ENCODE measurements at places on chromosomes 16 and 17. TPM values are rescaled to one million over a fixed set of nuclear protein-coding genes. Genes with fewer than 3 reads are reported as not detected.

PIMREG gene
- total RNA-seq = 19.4 TPM

TAF15 gene
- 46.8 TPM for total RNA-seq

DNA sequence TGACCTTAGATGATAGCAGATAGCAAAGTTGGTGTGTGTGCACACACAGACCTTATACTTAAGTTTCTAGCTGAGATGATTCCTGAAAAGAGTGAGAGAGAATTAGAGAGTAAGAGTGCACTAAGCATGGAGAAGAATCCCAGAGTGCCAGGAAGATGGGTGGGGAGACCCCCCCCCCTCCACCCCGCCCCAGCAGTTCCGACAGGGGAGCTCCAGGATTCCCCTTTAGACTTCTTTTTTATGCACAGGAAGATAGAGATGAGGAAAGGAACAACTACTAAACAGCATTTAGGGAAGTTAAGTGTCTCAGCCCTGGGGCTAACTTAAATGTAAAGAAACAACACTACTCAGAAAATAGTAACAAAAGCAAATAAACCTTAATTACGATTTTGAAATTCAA, 878.0 kb upstream of the GOT2 start:
- no peak for DNase-seq

- DNase-seq = peak; percentile 78
Observed at GRCh38 chr17:67218385-67218950, 26.5 kb downstream of the HELZ start.

- DNase-seq = peak; percentile 29
Observed at GRCh38 chr17:18181358-18181757, 2.3 kb upstream of the ALKBH5 start.

- DNase-seq = no peak
Observed at GRCh38 chr16:46711106-46712058, 21.9 kb downstream of the ORC6 start.

SLC52A1 gene
- total RNA-seq = not detected

GRCh38 chr17:59513934-59514841, 51.2 kb upstream of the DHX40 start:
- DNase-seq = peak; percentile 45

DNA sequence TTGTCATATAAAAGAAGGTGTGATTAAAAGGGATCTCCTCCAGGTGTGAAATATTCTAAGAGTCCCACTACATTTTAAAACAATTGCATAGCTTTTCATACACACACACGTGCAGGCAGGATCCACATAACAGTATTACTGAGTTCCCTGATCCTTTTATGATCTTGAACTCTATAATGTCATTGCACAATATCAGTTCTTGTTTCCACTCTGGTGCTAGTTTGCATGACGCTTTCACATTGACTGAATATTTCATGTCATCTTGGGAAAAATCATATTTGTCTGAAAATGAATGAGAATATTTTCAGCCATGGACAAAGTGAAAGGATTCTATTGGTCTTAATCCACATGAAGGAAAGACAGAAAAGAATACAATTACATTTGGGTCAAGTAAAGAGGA, 703.8 kb downstream of the CDH8 start:
- no peak for DNase-seq

DNA sequence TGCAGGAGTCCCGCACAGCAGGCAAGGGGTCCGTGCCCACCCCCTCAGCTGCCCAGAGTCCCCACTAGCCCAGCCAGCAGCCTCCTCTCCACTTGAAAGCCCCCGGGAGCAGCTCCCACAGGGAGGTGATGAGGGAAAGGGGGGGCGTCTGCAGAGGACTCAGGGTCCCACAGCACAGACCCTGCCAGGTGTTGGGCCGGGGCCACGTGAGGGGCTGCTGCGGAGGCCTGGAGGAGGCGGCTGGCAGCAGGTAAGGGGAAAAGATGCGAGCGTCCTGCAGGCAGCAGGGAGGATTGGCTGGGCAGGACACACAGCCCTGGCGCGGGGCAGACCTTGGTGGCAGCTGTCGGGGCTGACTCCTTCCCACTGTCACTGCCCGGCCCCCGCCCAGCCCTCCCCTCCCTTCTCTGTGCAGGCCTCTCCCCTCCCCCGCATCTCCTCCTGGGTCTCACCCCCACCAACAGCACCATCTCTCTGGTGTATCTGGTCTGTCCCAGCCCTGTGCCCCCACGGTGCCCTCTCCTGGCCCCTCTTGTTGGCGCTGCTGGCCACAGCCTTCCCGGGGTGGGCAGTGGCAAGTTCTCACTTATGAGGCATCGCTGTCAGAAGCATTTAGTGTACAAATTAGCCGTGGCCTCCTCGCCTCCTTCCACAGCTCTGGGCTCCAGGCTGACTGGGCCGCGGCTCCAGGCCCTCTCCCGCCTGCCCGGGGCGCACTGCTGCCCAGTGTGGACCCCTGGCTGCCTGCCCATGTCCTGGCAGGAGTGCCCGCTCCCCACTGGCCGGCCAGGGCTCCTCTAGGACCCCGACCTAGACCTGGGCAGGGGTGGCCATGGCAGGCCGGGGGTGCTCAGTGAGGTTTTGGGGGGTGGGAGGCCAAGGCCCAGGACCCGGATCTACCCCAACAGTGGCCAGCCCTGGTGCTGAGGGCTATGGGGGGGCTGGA, 4.4 kb upstream of the PRR35 start:
- no peak for DNase-seq

RGS11 gene
- total RNA-seq = under 0.01 TPM

RPRML gene
- total RNA-seq = not detected

DNA sequence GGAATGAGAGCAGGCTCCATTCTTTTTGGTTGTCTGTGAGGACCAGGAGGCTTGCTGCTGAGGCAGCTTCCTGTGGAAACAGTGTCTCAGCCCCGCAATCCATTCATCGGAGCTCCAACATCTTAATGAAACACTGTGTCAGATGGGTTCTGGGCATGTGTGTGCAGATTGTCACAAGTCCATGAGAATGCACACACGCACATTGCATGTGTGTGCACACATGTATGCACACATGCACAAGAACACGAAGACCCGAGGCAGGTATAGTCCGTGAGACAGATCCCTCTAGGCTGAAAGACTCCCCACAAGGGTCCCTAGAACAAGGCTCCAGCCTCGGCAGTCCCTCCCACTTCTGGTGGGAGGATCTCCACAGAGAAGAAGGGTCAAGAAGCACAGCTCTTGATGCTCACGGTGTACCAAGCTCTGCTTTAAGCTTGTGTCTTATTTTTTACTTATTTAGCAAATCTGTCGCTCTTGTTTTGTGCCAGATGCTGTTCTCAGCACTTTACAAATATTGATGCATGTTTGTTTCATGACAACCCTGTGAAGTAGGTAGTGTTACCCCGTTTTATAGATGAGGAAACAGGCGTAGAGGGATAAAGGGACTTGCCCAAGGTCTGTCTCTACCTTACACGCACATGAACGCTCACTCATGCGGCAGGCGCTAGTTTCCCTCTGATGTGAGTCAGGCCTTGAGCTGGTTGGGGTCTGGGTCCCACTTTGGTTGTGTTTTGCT, 213.1 kb downstream of the SEC14L1 start:
- DNase-seq = peak; percentile 53

KRTAP4-1 gene
- not detected for total RNA-seq

DNA sequence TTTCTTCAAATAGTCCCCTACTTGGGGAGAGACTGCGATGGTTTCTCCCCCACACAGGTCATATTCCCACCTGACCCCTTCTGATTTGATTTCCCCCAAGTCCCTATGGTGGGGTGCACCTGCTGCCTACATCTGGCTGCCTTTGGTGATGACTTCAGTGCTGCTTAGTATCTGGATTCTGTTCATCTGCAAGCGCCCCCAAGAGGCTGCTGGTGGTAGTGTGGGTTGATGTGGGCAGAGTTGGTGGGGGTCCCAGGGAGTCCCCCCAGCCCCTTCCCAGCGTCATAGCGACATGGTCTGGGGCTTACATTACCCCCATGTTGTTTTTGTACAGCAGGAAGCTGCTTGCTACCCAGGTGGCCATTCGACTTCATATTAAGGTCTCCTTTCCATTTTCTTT, 99.2 kb downstream of the NTN1 start:
- DNase-seq = no peak

DNA sequence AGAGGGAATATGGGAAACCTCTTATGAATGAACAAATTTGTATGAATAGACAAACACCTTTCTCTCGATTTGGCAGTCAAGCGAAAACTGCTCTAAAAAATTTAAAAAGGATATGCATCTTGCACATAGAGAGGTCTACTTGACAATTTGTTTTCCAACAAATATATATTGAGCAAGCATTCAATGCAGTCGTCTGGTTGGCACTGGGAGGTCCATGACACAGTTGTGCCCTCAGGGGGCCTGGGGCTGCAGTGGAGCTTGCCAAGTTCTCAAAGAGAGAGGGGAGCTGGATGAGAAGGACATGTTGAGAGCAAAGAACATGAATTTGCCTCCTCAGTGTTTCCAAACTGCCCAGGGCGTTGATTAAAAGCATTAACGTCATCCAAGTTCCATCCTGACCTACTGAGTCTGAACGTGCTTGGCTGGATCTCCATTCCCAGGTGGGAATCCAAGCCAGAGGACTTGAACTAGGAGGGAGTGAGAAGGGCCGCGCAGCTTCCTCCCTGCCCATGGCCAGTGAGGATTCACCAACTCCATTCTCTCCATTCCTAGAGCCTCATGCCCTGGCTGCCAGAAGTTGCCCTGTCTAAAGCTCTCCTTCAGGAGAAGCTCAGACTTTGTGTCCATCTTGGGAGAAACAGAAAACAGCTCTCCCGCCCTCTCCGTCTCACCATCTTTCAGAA, 24.5 kb downstream of the TBX2 start:
- no peak for DNase-seq

GRCh38 chr17:72764632-72765041, 327.9 kb downstream of the SLC39A11 start:
- peak; percentile 62 for DNase-seq

- no peak for DNase-seq
Observed at GRCh38 chr16:51532551-51532950, 381.5 kb upstream of the SALL1 start.
